Activated T-helper 1 cell treated with Interleukin-2 at 50 U/mL for 16 hours (primary cell): ENCODE measurements at places on chromosomes 5 and 9.

DNA sequence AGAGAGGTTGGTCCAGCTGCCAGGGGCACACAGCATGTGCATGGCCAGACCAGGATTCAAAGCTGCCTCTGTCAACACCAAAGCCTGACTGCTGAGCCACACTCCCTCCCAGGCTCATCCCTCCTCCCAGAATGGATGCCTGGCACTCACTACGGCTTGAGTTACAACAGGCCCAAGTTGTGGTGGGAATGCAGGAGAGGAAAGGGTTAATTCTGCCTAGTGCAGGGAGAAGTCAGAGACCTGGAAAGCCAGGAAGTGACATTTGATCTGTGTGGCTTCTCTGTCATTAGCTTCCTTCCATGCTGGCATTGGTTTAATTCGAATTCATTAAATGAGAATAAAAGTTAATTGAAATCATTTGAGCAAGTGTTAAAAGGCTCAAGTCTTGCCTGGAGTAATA, 150.0 kb downstream of the NSG2 start:
- DNase-seq: no peak

- no peak for DNase-seq
Measured at GRCh38 chr5:59597690-59598546, 295.6 kb downstream of the PDE4D start.

DNA sequence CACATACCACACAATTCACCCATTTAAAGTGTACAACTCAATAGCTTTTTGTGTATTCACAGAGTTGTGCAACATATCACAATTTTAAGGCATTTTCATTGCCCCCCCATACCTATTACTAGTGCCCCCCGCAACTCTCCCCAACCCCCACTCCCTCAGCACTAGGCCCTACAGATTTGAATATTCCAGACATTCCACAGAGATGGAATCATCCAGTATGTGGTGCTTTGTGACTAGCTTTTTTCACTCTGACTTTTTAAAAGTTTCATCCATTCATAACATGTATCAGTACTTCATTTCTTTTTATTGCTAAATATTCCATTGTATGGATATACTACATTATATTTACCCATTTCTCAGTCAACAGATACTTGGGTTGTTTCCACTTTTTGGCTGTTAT, 102.9 kb upstream of the LRRTM2 start:
- DNase-seq: no peak

DNA sequence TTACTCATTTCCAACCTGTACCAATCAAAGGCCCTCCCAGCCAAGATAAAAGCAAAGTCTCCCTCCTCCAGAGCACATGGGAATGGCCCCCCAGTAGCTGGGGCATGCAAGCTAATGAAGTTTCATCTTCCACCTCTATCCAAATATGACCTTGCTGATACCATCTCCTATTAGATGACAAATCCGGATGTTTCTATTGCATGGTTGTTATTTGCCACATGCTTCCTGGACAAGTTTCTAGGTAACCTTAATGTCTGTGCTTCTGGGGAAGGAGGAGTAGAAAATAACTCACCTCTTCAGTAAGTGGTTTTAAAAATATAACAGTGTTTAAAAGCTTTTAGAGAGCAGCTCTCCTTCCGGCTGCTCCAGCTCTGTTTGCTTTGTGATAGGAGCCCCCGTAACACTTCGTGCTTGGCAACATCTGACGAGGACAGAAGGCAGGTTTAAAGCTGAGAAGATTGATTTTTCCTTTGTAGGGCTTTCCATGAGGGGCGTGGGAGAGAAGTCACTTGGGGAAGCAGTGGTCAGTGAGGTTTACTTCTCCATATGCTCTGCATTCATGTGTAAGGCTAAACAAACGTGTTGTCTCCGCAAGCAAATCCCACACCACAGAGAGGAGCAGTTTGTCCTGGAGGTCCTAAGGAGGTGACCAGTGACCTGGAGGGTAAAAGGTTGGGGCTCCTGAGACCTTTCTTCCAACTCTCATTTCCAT, 40.3 kb upstream of the GLRX start:
- no peak for DNase-seq

DNA sequence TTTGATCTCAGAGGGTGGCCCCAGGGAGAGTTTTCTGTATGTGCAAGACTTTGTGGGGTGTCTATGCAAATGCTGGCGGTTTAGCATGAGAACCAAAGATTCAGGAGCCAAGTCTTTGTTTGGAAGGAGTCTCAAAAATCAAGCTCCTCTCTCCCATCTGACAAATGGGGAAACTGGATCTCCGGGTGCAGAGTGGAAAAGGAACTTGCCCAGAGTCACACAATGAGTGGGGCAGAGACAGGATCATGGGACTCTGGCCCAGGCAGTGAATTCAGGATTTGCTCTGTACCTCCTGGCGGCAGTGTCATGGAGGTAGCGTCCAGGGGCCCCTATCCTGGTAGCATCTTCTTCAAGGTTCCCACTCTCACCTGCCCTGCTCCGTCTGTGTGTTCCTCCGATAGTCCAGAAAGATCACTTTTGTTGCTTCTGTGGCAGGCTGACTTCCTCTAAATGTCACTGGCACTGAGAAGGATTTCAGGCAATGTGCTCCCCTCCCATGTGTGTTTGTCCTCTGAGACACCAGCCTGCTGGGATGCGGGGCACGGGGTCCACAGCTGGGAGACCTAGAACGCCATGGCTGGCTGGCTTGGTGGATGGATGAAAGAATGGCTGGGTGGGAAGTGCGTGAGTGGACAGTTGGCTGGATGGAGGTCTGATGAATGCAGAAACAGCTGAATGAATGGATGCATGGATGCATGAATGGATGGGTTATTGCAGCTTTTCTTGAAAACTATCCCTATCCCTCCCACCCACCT, 3.6 kb downstream of the CCL19 start:
- DNase-seq: no peak

DNA sequence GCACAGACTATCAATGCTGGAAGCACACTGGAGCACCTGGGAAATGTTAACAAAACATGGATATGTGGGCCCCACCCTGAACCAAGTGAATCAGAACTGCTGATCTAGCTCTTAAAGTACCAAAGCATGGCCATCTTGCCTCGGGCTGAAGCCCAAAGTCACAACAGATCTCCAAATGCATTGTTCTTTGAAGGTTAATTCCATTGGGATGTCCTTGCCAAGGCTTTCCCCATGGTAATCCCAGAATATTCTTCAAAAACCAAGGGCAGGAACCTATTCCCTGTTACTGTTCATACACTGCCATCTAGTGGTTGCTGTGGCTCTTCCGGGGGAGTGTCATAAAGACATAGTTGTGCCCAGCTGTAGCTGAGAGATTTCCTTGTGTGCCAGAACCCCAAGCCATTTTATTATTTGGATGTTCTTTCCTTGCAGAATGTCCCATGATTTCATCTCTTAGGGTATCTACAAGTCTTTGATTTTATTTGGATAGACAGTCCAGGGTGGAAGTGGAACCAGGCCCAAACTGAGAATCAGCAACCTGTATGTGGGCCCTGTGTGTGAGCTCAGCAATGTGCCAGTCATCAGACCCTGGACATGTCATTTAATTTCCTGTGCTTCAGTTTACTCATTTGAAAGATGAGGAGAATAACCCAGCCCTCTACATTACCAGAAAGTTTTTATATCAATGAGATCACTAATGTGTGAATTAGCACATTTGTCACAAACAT, 290.0 kb downstream of the ACTL7B start:
- no peak for DNase-seq

GRCh38 chr9:111975709-111976108, 79.1 kb downstream of the UGCG start:
- peak; percentile 2 for DNase-seq

GRCh38 chr5:150278046-150278730, 11.4 kb downstream of the CAMK2A start:
- no peak for DNase-seq

DNA sequence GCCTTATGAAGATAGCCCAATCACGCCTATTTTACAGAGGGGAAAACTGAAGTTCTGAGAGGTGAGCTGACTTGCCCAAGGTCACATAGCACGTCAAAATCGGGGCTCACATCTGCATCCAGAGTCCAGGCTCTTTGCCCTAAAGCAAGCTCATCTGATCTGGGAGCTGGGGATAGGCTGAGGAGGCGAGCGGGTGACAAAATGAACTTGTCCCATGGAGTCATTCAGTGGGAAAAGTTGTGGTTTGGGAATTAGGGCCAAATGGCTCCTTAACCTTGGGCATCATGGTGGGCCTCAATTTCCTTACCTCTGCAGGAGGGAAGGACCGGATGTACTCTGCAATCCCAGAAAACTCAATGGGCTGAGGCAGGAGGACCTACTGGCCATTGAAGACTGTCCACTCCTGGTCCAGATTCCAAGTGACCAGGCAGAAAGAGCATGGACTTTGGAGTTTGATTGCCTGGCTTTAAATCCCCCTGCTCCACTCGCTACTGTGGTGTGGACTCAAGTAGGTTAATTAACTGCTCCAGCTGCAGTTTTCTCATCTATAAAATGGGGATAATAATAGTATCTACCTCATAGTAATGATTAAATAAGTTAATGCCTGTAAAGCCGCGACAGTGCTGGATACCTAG, 160.4 kb downstream of the RGS3 start:
- no peak for DNase-seq

GRCh38 chr9:120402741-120403542, 177.0 kb downstream of the CDK5RAP2 start:
- no peak for DNase-seq

- DNase-seq: no peak
Measured at GRCh38 chr9:105255421-105255820, 11.0 kb downstream of the SLC44A1 start.

DNA sequence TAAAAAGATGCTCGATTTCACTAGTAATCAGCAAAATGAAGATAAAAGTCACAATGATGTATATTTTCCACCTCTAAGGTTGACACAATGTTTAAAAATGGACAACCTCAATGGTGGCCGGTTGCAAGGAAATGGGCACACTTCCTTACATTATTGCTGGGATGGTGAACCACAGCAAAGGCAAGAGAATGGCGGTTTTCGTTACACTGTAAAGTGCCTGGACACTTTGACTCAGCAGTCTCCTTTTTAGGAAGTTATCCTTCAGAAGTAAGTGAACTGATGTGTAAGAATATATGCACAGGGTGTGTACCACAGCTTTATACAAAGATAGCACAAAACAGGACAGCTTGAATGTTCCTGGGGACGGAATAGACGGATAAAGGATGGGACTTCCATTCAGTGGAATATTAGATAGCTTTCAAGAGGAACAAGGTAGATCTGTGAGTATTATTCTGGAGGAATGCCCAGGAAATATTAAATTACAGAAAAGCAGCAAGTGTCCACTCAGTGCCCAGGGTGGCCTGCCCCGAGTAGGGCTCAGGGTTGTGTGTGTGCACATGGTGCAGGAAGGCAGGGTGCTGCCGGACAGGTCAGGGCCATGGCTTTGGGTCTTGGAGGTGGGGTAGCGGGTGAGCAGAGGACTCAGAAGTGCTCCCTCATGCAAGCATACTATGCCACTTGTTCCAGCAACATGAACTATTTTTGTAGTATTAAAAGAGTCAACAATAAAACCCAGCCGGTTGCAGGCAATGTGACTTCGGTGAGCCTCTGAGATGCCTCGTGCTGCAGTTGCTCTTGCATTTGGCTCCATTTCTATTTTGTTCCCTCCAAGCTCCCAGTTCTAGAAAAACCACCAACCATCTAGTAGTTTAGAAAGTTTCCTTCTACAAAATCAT, 24.5 kb downstream of the GADD45G start:
- no peak for DNase-seq

GRCh38 chr5:20959347-20959746, 971.3 kb upstream of the CDH18 start:
- no peak for DNase-seq

DNA sequence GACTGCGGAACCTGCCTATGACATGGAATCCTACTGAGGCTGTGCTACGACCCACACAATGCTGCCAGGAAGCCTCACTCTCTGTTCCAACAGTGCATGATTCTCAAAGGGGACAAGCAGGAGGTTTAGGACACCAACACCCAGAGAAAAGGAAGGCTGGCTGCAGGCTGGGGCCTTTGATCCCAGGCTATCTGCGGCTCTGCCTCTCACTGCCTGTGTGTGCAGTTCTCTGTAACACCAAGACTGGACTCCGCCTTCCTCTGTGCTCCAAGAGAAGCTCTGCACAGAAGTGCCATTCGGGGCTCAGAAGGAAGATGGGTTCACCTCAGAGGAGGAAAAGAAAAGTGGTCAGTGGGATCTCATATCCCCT, 20.5 kb downstream of the ANKH start:
- DNase-seq: no peak

- no peak for DNase-seq
Measured at GRCh38 chr5:107610798-107611197, 59.9 kb downstream of the EFNA5 start.

- no peak for DNase-seq
Measured at GRCh38 chr5:122773619-122774018, 1.3 kb upstream of the SNX2 start.

- no peak for DNase-seq
Measured at GRCh38 chr5:112709416-112709815, 28.3 kb upstream of the APC start.

DNA sequence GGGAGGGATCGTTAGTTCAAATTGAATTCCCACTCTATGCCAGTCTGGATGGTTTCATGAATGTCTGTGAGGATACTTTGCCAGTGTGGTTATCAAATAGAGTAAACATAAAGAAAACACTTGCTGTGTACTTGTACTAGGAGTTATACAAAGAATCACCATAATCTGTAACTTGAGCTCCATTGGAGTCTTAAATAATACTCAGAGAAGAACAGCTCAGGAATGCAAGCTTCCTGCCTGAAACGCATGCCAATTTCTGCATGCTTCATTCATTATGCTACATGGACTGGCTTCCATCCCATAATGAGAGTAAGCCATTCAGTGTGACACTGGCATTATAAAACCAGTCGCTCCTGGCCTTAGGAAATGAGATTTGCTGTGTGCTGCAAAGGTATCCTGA, 351.4 kb downstream of the SEMA5A start:
- no peak for DNase-seq
